ENCODE measurements at places on chromosomes 2 and 18.

DNA sequence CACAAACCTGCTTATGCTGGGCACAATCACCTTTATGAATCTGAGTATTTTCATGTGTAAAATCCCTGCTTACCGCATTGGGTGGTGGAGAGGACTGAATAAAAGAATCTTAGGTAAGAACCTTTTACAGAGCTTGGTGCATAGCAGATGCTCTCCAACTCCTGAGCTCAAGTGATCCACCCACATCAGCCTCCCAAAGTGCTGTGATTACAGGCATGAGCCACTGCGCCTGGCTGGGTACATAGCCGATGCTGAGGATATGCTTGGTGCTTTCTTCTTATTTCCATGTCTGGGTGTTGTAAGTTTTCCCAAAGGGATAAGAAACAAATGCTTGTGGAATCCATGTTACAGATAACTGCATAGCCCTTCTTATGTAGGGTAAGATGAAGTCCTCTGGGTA is 244.3 kb upstream of the PXDN start:
- DNase-seq: no peak

DNA sequence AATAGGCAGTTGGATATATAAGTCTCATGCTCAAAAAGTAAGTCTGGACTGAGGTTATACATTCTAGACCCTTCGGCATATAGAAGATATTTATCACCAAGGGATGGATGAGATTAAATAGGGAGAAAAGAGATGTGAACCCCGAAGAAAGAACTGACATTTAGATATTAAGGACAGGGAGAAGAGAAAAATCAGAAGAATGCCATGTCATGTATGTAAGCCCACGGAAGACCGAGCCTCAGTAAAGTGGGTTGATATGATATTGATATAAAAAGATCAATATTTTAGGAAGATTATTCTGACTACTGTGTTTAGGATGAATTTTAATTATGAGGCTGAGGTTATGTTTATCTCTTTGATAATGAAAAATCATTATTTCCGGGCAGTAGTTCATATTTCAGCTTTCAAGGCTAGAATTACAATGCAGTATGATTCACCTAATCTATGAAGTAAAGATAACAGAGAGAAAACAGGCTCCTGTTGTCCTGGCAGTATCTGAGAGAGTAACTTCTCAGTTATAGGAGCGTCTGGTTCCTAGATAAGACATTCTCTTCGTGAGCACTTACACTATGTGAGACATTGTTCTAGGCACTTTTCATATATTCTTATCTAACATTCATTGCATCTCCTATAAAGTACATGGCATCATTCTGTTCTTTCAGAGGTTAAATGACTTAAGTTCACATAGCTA is 83.0 kb downstream of the UBR3 start:
- no peak for DNase-seq

DNA sequence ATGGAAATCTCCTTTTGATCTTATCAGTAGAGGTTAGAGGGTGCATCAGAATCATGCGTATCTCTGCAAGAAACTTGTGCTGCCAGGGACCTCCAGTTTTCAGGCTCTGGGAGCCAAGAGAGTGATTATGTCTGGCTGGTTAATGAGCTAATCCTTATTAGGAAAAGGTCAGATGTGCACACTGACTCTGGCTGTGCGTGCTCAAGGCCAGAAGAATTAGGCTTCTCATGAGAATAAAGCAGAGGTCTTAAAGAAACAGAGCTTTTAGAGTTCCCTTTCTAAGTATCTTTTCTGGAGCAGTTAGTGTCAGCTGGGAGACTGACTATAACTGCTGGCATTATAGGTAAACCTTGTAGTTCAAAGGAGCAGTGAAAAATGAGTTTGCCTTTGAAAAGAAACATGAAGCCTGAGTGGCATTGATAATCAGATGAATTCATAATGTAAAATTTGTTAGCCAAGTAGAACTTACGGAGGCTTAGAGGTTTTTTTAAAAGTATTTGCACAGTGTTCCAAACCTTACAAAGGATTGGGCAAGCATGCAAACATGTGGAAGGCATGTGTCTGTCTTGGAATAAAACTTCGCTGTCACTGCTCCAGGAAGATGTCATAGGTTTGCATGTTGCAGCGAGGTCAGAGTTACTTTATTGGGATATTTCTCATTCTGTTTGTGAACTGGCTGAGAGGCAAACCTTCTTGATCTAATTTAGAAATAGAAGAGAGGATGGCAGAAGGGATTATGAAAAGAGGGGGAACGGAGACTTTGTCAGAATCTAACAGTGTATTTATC is 151.7 kb downstream of the ARHGAP28 start:
- no peak for DNase-seq

DNA sequence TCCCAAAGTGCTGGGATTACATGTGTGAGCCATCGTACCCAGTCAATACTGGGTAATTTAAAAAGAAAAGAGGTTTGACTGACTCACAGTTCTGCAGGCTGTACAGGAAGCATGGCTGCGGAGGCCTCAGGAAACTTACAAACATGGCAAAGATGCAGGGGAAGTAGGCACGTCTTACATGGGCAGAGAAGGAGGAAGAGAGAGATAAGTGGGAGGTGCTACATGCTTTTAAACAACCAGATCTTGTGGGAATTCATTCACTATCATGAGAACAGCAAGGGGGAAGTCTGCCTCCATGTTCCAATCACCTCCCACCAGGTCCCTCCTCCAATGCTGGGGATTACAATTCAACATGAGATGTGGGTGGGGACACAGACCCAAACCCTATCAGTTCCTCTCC is 192.5 kb downstream of the ATAD2B start:
- no peak for DNase-seq

- no peak for DNase-seq
Measured at GRCh38 chr2:131417886-131418285, 53.9 kb upstream of the RAB6D start.

DNA sequence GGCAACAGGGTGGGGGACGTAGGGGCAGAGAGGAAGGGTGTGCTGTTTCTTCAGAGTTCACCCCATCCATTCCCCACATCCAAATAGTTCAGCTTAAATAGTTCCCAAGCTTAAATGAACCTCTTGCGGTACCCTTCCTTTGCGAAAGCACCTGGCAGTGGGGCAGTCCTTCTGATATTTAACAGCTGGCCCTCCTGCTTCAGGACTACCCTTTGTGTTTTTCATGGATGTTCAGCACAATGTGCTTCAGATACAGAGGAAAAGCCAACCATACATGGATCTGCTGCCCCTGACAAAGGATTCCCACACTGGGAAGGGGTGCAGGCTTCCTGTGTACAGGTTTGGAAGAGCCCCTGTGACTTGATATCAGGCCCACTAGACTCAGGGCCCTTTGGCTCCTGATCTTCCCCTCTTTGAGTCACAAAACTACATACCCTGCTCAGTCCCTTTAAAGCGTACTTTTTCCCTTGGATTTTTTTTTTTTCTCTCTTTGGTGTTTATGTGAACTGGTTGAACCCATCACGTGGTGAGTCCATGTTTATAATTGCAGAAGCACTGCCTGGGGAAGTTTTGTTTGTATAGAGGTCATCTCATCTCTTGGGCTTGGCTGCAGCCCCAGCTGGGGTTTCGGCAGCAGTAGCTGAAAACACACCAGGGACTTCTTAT is 45.3 kb upstream of the IGFBP5 start:
- peak; percentile 44 for DNase-seq

GRCh38 chr2:241036397-241036963 is 38.1 kb downstream of the SNED1 start:
- DNase-seq: peak; percentile 13
